CD4-positive, alpha-beta T cell treated with Interleukin-15 for 1 hour (primary cell): ENCODE measurements at places on chromosomes 7 and 10.

DNA sequence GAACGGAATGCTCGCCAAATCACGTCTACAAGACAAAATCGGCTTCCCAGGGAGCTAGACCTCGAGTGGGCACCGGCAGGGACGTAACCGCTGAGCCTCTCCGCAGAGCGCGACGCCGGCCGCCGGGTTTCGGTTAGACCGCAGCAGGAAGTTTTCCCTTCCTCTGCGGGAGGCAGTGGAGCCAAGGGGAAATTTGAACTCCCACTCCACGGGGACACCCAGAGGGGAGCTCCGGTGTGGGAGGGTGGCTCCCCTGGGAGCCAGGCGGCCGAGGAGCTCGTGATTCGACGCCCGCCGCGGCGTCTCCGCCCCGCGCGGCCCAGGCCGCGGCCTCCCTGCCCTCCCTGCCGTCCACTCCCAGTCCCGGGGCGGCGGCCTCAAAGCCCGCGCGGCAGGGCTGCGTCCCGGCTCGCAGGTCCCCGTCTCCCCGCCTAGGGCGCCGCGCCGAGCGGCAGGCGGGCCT lies 426 bp downstream of the SYPL1 start:
- DNase-seq = peak; percentile 39

DNA sequence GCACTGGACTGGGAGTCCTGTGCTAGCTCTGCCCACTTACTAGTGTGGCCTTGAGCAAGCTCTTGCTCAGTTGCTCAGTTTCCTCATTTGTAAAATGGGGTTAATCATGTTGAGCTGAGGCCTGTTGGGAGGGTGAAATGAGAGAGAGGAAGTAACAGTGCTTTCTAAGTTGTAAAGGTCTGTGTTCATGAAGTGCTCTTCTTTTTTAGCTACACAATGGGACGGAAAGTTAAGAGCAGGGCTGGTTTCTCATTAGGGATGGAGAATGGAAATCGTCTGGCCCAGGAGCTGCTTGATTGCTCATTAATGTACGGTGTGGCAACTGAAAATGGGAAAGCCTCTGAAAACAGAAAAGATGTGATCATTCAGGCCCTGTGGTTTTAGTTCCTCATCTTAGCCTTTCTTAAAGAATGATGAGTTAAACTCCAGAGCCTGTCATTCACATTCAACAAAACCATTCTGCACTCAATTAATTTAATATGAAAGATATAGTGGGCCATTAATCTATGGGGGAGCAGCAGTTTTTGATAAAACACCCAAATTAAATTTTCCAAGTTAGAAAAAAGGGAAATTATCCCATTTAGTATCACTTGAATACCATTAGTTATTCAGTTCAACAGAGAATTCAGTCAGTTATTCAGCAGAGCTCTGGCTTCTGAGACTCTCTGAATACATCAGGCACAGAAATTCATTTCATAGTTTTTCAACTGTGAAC lies 60.5 kb downstream of the SH2D4B start:
- no peak for DNase-seq

- DNase-seq = no peak
Measured at GRCh38 chr7:99132595-99133321, 11.2 kb downstream of the SMURF1 start.

DNA sequence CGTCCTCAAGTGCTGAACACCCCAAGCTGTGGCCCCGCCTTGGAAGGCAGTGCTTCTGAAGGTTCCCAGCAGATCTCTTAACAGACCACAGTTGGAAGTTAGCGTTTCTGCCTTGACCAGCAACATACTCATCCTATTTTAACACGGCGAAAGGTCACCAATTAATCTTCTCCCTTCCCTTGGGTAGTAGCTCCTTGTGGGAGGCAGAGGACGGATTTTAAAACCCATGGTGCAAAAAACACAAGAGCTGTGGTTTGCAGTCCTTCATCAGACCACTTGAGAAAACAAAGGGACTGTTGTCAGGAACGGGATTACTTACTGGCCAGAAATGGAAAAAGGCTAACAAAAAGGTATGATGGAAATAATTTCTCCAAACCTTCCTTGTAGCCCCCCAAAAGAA lies 87.3 kb downstream of the BEND7 start:
- DNase-seq = no peak

GRCh38 chr10:101920546-101920945 lies 76.9 kb upstream of the KCNIP2 start:
- DNase-seq = no peak

DNA sequence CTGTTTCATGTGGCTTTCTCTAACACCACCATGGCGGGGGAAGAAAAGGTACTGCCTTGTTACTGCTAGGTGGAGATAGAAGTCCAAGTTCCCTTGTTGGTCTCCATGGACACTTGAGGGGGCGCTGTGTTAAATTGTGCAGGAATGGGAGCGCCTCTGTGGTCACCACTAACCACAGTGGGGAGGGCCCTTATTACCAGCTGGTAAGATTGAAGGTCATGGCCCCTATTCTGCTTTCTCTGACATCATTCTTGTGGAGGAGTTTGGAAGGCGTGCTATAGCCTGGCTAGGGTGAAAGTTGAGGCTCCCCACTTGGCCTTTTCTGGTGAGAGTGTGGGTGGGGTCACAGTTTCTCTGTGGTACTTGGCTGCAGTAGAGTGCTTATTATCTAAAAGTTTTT lies 14.9 kb upstream of the MXI1 start:
- no peak for DNase-seq

DNA sequence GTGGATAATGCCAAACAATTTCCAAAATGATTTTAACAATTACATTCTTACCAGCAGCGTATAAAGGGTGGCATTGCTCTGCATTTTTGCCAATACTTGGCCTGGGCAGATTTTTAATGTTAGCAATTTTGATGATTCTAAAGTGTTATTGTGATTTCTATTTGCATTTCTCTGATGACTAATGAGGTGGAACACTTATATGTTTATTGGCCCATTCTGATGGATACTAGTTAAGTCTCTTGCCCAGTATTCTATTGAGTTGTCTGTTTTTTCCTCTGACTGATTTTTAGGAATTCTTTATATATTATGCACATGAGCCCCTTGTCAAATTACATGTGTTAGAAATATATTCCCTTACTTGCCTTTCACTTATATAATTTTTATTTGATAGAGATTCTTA lies 86.8 kb downstream of the TMEM26 start:
- DNase-seq = no peak

DNA sequence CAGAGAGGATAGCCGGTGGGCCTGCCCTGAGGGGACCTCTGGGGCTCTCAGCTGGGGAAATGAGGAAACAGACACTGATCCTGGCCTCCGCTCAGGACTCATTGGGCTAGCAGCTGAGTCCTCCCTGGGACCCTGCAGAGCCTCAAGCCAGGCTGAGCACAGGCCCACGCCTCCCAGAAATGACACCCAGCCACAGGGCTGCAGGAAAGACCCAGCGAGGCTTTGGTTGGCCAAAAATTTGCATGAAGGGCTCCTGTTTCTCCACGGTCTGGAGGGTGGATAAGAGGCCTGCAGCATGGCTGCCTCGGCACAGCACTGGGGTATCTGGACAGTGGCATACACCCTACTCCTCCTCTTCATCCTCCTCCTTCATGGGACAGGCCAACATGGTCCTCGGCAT lies 60.4 kb downstream of the ZNF33B start:
- no peak for DNase-seq

- no peak for DNase-seq
Measured at GRCh38 chr7:140034421-140034820, 28.3 kb downstream of the PARP12 start.

GRCh38 chr7:74256491-74257408 lies 2.6 kb upstream of the RFC2 start:
- DNase-seq = no peak

DNA sequence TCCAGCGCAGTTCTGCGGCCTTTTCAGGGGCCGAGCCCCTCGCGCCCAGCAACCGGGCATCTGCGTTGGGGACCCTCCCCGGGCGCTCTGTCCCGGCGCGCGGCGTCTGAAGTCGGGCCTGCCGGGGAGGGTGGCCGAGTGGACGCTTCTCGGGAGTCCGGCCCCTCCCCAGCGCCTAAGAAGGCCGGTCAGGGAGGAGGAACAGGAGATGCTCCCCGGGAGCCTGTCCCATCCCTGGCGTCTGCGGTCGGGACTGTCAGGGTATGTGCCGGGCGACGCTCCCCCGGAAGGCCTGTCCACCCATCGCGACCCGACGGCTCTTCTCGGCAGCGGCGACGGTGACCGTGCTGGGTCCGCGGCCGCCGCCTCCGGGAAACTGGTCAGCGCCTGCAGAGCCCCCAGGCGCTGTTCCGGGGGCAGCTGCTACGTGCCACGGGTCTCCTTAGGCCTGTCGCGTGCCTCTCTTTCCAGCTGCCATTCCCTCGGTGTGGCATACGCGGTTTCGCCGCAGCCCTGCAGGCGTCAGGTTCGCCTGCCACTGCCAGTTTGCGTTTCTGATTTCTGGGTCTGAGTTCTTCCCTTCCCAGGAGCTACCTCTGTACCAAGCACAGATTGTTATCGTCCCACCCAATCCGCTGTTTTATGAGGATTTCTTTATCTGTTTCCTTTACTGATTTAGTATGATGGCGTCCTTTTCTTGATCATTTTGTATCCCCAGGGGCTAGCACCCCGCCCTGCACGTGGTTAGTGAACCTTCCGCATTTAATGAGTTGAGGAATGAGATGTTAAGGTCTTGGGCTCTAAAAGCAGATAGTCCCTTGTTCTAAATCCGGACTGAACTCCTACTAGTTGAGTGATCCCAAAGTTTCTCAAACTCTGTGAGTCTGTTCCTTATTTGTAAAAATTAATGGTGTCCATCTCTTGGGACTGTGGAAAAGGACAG lies 782 bp downstream of the IFIT5 start:
- DNase-seq = no peak

DNA sequence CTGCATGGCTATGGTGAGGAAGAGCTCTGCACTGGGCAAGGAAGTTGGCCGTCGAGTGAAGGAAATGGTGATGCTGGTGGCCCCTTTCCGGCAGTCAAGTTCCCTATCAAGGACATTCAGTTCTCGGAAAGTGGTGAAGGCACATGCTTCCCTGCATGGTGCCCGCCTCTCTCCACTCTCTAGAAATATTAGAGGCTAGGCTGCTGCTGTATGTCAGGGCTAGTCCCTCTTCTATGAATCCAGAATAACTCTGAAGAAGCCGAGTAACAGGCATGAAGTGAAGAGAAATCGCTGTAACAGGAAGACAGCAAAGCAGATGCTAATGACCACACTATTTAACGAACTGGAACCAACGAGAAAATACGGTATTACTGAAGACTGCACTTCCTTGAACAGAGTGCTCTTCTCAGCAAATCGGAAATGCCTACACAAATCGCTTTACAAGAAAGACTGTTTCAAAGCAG lies 5.4 kb downstream of the IDI1 start:
- peak; percentile 59 for DNase-seq

DNA sequence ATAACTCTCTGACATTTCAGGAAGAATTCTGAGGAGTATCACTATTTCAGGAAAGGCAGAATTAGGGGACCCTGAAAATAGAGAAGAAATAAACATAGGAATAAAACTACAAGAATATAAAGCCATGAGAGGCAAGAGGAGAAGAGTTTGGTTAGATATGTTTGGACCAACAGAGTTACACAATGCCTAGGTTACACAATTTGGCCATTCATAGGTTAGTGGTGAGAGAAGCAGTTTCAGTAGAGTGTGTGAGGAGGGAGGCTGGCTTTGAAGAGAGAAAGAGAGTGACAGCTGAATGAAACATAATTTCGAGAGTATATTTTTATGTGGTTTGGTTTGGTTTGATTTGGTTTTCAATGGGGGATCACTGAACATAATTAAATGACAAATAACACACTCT lies 783.2 kb upstream of the LRRN3 start:
- DNase-seq = no peak

GRCh38 chr10:96584035-96584434 lies 2.8 kb downstream of the TM9SF3 start:
- DNase-seq = no peak

- DNase-seq = no peak
Measured at GRCh38 chr7:5360971-5361370, 62.7 kb downstream of the TNRC18 start.
